Activated CD4-positive, alpha-beta T cell treated with anti-CD3 and anti-CD28 coated beads, Interleukin-2, amount 50 U/mL, for 1 hour (primary cell): ENCODE measurements at places on chromosomes 2 and 18.

DNA sequence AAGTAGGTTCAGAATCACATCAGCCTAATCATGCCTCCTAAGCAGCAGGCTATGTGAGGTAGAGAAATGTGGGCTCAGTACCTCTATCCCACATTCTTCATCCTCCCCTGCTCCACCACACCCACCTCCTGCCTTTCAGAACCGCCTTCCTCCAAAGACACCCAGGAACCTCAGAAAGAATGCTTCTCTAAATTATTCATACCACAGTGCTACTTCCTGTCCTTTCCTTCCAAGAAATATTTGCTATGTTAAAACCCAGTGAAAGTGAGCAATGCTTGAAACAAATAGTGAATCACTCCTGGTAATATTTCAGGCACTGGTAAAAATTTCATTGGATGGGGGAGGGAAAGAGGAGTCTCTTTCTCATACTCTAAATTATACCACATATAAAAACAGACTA lies 24.0 kb upstream of the CREB1 start:
- DNase-seq = no peak

GRCh38 chr2:191790737-191791136 lies 56.2 kb downstream of the CAVIN2 start:
- no peak for DNase-seq

GRCh38 chr2:207332480-207333212 lies 166.9 kb upstream of the KLF7 start:
- no peak for DNase-seq

- no peak for DNase-seq
These were observed 53.6 kb upstream of the AFF3 start for GRCh38 chr2:100195942-100196341.

GRCh38 chr2:114167799-114168198 lies 274.6 kb upstream of the DPP10 start:
- DNase-seq = no peak

DNA sequence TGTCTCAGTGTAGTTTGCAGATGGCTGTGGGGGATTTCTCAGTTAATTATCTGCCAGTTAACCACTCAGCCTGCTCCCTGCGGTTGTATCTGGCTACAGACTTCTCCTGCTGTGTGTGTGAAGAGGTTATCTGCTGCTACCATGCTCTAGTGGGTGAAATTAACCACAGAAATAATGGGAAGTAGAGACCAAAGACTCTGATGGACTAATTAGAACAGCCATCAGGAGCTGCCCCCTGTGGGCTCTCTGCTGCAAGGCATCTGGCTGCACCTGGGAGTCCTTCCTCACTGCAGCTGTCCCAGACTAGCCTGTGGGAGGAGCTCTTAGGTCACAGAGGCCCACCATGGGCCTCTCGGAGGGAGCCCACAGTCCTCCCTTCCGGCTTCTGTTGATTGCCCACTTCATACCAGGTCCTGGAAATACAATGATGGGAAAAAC lies 66.6 kb downstream of the CTIF start:
- DNase-seq = no peak

DNA sequence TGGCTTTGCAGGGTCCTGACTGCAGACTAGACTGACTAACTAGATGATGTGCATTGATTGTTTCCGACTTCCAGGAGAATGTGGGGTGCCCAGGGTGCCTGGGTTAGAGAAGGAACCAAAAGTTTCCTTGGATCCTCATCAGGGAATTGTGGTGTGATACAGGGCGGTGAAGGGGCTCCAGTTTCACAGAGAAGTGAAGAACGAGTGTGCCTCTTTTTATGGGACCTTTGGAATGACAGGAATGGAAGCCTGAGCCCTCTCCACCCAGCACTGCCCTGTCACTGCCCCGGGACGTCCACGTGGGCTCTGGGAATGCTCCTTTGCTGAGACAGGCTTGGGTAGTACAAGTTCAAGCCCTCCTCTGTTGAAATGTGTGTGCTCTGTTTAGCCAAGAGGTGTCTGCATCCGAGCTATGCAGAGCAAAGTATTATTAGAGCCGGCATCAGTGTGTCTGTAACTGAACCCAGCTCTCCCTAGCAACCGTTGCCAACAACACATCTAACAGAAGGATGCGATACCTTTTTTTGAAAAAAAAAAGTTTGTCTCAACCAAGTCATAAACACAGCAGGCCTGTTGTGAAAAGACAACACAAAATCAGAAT lies 183.6 kb downstream of the SMAD7 start:
- no peak for DNase-seq

DNA sequence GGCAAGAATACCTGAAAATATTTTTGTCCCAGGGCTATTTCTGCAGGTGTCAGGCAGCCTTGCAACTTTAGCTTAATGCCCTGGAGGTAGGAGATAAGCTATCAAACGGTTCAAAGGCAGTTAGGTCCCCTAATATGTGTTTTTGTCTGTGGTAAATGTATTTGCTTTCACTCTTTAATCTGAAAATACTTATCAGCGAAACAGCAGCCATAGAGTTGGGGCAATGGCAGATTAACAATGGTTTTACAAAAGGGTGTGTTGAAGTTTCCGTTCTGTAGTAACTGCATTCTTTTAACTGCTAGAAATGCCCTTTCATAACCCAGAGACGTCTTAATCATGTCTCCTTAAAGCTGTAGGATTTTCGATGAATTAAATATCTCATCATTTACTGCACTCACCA lies 265.0 kb upstream of the TRIB2 start:
- DNase-seq = no peak

- DNase-seq = no peak
These were observed 1.7 kb downstream of the EN1 start for GRCh38 chr2:118845522-118846441.

GRCh38 chr18:51054764-51055163 lies 24.8 kb downstream of the SMAD4 start:
- no peak for DNase-seq

DNA sequence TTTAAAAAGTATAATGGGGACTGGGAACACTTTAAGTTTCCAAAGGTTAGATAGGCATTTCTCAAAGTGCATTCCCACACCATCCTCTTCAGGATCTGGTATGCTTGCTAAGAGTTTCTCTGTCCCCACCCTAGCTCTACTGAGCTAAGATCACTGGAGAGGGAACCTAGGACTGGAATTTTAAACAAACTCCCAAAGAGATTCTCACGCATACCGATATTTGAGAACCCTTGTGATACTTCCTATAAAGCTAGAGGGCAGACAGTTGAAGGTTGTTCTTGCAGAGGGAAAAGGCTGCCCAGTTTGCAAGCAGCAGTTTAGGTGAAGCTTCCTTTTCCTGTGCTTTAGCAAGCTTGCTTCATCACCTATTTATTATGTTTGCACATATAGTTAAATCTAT lies 3.6 kb downstream of the CNRIP1 start:
- no peak for DNase-seq

GRCh38 chr18:3340015-3340681 lies 78.2 kb downstream of the MYL12B start:
- DNase-seq = no peak

DNA sequence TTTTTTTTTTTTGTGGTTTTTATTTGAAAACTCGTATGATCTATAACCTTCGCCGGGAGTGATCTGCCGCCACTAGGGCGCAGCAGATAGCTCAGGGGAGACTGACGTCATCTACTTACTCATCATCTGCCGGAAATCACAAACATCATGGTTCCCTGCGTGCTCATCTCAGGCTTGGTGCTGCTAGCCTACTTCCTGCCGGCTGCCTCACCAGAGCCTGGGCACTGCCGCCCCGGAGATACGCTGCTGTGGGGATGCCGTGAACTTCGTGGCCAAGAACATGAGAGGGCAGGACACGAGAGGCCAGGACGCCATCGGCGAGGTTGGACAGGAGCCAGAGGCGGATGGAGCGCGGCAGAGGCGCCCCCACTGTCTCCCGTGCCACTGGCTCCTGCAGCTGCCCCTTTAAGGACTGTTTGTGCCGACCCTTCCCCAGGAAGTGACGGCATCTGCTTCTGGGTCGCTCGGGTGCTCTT lies 68.8 kb downstream of the DOK6 start:
- DNase-seq = peak; percentile 17

DNA sequence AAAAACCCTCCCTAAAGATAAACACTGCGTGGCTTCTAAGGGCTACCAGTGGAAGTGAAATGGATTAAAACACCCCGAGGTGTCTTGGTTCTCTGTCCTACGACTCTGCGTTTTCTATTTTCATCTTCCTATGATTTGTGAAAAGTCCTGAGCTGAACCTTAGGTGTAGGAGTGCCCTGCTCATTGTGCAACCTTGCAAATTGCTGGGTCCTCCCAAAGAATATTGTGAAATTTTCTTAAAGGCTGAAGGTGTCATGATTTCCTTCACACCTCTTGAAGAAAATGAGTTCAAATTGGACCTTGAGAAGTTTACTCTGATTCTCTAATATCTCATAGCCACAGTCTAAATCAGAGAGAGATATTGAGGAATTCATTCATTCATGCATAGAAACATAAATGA lies 1.8 kb upstream of the SLC19A3 start:
- DNase-seq = no peak

- peak; percentile 43 for DNase-seq
These were observed 605 bp downstream of the REV1 start for GRCh38 chr2:99489063-99489760.

DNA sequence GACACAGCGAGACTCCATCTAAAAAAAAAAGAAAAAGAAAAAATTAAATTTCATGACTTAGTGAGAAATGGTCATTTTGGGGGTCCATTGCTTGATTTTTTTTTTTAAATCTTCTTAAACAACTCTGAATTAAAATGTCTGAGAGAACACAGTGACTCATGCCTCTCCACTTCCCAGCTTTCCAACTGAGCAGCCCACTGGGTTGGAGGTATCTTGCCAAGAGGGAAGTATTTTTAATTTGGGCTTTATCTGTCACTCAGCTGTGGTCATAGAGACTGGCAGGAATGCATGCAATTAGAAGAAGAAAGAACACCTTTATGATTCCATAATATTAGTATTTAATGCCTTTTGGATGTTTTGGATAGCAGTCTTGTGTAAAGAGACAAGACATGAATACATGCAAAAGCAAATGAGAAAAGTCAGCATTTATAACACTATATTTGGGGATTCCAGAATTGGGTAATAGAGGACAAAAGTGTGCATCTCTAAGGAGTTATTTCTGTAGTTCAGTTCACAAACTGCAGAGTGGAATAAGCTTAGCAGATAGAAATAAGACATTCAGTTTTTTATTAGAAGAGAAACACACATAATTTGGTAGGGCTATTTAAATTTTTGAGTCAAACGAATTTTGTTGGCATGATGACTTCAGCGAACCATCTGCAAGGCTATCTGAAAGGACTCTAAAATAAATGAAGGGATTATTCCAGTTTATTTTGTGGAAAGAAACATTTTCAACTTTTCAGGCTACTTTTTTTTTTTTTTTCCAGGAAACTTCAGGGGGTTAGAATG lies 254.8 kb downstream of the TGIF1 start:
- DNase-seq = no peak

DNA sequence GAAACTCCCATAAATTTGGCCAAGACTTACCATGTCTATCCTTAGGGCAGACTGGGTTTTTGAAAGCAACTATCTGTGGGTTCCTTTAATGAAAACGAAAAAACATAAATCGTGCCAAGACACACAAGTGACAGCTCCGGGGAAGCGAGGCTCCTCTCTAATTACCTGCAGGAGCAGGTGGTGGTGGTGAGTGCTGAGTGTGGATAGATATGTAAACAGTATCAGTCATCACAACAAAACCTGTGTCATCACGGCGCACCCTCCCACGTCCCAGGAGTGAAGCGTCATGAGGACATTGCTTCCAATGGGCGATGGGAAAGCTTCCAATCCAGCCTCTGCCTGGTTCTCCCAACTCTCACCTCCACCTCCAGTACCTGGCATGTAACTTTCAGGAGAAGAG lies 31.3 kb downstream of the ACKR3 start:
- DNase-seq = no peak

GRCh38 chr2:43762286-43762685 lies 11.6 kb upstream of the DYNC2LI1 start:
- DNase-seq = no peak

- DNase-seq = no peak
These were observed 133.0 kb upstream of the PGAP1 start for GRCh38 chr2:197059477-197059876.

- DNase-seq = no peak
These were observed 416.8 kb downstream of the FIGN start for GRCh38 chr2:163319006-163319405.

DNA sequence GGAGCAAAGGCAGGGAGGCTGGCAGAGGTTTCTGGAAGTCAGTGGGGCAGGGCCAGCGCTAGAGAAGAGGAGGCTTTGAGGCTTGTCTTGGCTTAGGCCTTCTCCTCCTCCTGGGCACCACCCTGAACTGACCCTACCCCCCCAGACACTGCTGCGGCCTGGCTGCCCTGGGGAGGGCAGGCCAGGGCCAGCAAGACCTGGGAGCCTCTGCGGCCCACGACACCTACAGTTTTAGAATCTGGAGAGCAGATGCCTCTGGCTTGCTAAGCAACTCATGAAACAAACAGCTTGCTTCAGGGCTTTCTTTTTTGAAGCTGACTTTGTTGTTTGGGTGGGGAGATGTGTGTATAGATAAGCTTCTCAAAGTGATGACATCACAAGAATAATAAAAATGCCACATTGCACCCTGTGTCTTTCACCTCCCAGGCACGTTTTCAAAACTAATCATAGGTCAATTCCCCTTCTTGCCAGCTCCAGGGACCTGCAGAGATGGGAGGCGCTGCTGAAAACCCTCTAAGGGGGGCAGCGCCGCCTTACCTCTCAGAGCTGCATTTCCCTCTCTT lies 46.2 kb upstream of the SMAD7 start:
- DNase-seq = peak; percentile 25

GRCh38 chr2:9712263-9712662 lies 81.5 kb upstream of the YWHAQ start:
- DNase-seq = no peak

DNA sequence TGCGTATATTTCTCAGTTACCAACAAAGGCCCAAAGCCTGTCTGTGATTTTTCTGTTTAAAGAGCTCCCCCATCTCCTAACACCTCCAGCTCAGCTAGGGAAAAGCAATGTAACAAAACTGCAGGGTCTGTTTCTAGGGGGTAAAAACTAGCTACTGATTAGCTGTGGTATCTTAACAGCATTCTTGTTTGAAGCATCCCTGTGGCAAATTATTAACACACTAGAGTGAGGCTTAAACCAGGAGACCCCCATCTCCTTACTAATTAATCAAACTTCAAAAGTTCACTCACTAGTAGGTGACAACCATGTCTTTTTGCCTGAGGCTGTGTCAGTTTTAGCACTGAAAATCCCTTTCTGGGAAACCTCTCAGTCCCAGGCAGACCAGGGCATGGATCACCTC lies 186.2 kb upstream of the PARD3B start:
- DNase-seq = no peak
